ENCODE measurements at places on chromosomes 4 and X. TPM values are rescaled to one million over a fixed set of nuclear protein-coding genes. Genes with fewer than 3 reads are reported as not detected.

DNA sequence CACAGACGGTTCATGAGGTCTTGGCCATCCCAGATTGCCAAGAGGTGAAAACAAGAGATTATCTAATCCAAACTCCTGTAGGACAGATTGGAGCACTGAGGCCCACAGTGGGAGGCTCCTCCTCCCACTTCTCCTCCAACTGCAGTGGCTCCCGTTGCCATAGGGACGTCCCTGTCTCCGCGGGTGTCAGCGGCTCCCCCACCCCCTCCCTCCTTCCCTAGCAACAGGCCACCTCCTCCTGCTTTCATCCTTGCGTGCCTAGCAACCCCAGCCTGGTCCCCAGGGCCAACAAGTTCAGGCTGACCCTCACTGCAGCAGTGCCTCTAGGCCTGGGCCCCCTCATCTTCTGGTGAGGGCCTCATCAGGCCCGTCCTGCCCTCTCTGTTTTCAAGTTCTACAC is 6.8 kb upstream of the IQSEC2 start:
- no peak for DNase-seq

DNA sequence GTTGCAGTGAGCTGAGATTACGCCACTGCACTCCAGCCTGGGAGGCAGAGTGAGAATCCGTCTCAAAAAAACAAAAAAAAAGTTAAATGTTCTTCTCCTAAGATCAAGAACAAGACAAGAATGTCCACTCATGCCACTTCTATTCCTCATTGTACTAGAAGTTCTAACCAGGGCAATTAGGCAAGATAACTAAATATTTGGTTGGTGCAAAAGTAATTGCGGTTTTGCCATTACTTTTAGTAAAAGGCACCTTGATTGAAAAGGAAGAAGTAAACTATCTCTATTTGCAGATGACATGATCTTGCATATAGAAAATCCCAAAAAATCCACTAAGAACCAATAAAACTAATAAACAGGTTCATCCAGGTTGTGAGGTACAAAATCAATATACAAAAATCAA is 24.0 kb upstream of the SLC7A3 start:
- DNase-seq: no peak

DNA sequence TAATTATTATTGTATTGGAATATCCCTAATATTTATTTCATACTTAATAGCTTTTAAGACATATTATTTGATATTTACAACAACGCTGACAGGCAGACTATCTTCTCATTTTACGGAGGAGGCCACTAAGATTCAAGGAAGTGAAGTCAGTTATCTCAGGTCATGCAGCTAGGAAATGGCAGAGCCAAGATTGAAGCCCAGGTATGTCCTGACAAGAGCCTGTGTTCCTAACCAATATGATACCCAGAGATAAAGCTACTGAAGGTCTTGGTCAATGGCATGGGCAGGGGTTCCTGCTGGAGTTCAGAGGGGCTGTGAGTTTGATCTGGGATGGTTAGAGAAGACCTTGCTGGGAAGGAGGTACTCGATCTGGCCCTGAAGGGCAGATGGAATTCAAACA is 47.1 kb downstream of the ARHGEF6 start:
- DNase-seq: no peak

- DNase-seq: no peak
Measured at GRCh38 chr4:47315346-47315745, 148.2 kb downstream of the COMMD8 start.

DNA sequence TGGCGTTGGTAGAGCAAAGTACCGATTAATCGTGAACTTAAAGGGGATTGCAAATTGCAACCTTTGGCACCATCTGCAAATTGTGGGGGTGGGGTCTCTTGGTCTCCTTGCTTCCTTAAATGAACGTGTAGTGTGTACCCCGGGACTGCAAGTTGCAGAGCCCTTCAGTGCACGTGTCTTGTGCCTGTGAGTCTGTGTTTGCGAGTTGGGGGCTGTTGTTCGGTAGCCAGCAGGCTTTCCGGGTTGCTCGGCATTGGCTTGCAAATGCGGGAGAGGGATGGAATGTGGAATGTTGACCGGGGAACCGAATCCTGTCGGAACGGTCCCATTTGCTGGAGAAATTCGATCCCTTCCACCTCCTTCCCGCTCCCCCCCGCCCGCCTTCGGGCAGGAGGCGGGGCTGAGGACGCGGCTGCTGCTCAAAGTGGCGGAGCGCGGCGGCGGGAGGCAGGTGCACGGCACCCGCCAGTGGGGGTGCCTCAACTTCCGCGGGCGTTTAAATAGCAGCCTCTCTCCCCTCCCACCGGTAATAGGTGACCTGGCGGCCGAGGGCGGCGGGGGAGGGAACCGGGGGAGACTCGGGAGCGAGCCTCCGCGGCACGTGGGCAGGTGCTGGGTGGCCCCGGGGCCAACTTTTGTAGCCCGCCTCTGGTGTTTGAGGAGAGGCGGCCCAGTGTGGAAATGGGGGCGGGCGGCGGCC is 1.5 kb downstream of the JADE1 start:
- peak; percentile 89 for DNase-seq

DNA sequence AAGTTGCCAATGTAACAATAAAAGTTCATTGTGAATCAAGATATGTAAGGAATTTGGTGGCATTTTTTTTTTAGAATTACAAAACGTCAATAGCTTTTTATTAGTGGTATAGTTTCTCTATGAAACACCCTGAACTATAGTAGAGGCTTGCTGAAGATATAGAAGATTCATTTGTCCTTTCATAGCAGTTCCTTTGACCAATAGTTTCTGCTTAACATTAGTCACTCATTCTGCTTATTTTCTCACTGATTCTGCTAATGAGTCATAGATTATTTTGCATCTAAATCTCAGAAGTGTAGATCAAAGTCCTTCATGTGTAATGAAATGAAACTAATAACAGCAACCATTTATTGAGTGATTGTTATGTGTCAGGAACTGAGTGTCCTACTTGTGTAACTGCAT is 205.0 kb upstream of the TET2 start:
- no peak for DNase-seq

DNA sequence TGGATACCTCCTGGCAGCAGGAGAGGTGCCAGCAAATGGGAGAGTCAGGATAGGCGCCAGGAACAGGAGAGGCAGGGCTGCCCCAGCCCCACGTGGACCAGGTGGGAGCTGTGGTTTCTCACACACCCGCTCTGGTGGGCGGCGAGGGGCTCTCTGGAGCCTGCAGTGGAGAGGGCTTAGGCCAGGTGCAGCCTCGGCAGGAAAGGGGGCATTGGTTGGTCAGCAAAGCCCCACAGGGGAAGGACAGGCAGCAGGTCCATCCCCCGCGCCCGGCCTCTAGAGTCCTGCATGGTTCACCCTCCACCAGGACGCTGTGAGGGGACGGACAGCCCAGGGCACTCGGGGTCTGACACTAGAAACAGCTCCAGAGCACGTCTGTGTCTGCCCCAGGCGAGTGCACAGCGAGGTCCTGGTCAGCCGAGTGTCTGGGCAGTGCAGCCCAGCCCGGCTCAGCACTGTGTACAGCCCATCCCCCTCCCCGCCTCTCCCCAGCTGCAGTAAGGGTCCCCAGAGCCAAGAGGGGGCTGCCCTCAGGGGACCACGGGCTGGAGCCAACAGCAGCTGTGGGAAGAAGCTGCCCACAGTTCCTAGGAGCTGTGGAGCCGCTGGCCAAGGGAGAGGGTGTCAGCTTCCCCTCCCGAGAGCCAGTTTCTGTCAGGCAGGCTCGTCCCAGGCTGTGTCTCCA is 8.2 kb downstream of the ATP5ME start:
- no peak for DNase-seq

DNA sequence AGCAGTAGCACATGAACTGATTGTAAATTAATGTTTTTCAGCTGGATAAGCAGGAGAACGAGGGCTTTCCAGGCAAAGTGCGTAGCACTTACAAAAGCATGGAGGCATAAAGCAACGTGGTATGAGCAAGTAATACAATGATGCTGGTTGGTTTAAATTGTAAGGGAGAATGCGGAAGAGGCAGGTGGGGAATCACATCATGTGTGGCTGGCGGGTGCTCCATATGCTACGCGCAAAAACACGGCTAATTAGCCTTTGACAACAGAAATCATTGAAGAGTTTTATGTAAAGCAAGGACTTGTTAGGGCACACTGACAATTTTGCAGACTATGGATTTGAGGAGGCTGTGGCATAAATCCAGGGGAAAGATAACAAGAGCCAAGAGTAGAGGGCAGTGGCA is 14.6 kb downstream of the SYTL4 start:
- DNase-seq: no peak

DNA sequence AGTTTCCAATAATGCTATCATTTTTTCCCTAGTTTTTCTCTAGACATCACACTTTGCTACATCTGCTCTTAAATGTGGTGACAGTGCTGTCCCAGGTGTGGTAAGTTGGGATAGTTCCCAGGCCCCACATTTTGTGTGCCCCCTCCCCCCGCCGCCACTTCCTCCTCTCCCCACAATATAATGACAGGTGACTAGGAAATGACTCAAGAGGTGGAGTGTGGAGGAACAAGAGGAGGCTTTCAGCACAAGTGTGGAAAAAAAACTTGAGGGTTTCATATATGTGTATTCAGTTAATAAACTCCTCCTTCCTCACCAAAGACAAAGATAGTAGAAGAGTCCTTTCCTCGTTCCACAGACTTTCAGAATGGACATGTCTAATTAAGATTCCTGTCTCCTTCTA is 18.3 kb upstream of the IL21 start:
- DNase-seq: no peak

- DNase-seq: no peak
Measured at GRCh38 chrX:3010532-3010931, 4.2 kb downstream of the ARSH start.

DNA sequence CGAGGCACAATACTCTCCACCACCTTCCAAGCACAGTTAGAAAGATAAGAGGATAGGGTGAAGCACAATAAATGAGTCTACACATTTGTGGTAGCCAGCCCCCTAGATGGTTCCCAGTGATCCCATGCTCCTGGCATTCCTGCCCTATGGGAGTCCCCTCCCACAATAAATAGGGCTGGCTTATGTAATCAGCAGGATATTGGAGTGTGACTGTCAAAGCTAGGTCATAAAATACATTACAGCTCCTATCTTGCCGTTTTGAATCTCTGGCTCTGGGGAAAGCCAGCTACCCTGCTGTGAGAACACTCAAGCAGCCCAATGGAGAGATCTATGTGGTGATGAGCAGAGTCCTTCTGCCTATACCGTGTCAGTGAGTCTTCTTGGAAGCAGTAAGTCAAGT is 198.7 kb upstream of the NOCT start:
- peak; percentile 39 for DNase-seq

Gene ARHGAP10
- polyA plus RNA-seq: 26.5 TPM

Gene VSIG4
- 3.2 TPM for polyA plus RNA-seq

Gene TMEM47
- polyA plus RNA-seq: 20.8 TPM

Gene GRIPAP1
- polyA plus RNA-seq: 31.4 TPM

Gene GRIA2
- polyA plus RNA-seq: 1.5 TPM

Gene NELFA
- 46.2 TPM for polyA plus RNA-seq

Gene HERC5
- polyA plus RNA-seq: 2.2 TPM

Gene XPNPEP2
- 15.0 TPM for polyA plus RNA-seq

Gene CFP
- 0.58 TPM for polyA plus RNA-seq

Gene SPANXA1
- not detected for polyA plus RNA-seq

Data from hepatocyte (in vitro differentiated cells).